ENCODE measurements at places on chromosomes 1 and 21.

DNA sequence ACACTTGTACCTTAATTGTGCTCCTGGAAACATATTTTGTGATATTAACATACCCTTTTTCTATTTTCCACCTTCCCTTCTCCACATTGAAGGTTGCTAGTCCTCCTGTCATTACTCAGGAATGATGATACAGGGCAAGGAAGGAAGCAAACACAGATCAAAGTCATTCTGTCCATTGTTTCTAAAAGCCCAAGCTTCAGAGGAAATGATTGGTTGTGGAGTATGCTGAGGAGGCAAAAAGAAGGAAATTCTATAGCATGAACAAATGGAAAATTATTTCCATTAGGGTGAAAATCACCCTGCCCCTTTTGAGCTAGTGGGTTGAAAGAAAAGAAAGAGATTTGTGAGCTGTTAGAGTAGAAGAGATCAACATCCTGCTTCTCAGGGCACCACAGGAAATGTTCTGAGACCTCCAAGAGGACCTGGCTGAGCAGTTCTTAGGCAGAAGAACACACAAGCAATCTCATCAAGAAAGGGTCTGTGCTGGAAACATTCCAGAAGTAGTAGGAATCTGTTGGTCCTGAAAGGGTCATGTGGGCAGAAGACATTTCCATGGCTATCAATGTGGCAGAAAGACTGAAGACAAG lies 29.0 kb upstream of the PRRX1 start:
- DNase-seq = no peak

GRCh38 chr1:116347696-116348095 lies 25.3 kb upstream of the ATP1A1 start:
- no peak for DNase-seq

DNA sequence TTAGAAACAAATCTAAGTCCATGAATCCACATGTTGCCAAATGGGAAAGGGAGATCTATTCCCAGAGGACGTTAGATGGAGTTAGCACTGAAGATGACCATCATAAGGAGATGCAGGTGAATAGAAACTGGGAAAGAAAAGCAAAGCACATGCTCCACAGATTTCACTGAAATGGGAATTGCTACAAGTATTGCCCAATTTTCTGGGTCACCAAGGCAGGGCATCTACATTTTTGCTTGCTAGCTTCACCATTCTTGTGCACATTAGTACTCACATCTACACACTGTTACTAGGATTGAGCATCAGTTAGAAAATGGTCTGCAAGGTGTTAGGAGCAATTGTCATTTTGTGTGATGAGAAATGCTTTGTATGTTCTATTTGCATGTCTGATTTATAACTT lies 99.1 kb downstream of the JAK1 start:
- no peak for DNase-seq

- no peak for DNase-seq
Measured at GRCh38 chr1:23244256-23244761, 27.0 kb upstream of the HTR1D start.

DNA sequence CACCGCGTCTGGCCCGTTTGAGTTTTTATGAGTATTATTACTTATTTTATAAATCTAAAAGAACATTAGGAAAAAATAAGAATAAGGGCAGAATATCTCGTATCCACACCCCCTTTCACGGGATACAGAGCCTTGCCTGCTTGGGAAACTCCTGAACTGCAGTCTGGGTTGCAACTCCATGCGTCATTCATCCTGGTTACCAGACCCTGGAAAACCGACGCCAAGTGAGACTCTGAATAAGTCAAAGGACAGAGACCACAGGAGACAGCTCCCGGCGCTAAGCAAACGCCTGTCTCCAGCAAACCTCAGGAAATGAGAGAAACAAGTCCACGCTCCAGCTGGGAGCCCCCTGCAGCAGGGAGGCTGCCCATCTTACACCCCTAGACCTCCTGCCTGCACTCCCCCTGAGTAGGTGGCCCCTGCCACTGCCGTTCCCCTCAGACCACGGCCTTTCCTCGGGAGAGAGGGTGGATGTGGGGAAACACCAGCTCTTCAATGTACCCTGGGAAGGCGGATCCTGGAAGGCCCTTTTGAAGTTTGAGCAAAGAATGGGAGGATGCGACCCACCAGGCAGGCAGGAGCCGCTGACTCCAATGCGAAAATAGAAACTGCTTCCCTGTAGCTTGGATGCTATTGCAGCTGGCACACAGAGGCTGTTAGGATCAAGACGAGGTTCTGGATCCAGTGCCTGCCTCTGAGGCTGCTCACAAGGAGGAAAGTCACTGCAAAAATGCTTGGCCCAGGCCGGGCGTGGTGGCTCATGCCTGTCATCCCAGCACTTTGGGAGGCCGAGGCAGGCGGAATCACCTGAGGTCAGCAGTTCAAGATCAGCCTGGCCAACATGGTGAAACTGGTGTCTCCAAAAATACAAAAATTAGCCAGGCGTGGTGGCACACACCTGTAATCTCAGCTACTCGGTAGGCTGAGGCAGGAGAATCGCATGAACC lies 37.7 kb upstream of the GPR157 start:
- DNase-seq = no peak

All from activated naive CD4-positive, alpha-beta T cell treated with anti-CD3 and anti-CD28 coated beads, Interleukin-2, amount 10 ng/mL, durations not matched to agents 7 days and 5 days (primary cell).